ENCODE measurements at places on chromosomes 3 and 15.

GRCh38 chr15:60899322-60899966, 329.7 kb downstream of the RORA start:
- DNase-seq: no peak

DNA sequence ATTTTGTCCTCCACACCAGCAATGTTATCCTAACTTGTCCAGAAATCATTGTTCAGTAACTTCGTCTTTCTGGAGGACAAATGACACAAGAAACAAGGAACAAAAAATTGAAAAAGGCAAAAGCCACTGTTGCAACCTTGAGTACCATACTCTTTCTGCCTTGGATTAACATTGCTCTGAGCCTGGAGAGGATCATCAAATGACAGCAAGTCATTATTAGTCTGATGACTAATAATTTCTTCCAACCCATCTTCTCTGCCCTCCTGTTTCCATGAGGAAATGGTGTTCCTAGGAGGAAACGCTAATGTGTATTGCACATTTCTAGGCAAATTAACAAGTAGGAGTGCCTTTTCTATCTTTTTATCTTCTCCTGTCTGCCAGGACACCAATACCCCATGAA, 153.9 kb downstream of the PCCB start:
- DNase-seq: no peak

- DNase-seq: no peak
Measured at GRCh38 chr3:123405021-123405420, 43.9 kb downstream of the ADCY5 start.

DNA sequence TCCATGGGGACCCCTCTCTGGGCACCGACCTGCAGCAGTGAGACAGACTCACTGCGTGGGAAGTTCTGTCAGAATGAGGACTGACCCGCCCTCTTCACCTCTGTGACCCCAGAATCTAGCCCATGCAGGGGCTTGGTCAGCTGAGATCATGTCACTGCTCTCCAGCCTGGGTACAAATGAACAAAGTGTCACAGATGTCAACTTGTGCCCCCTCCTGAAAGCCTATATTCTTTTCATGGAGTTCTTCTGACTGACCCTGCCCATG, 210.8 kb downstream of the XXYLT1 start:
- no peak for DNase-seq

DNA sequence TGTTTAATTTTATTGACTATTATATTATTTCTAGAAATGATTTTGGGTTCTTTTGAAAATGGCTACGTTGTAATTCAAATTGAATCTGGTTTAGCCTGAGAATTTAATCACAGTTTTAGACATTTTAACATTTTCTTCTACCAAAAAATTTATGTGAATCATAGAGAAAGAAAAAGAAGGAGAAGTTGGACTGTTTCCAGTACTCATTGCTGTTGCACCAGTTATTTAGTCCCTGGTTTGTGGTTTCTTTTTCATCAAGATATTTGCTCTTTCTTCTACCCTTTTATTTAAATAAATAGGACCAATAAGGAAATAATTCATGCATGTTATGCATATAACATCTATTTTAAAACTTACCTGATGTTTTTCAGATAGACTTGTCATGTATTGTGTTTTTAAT, 1337.1 kb downstream of the ROBO1 start:
- DNase-seq: no peak
